ENCODE measurements at places on chromosomes 3 and 15. TPM values are rescaled to one million over a fixed set of nuclear protein-coding genes. Genes with fewer than 3 reads are reported as not detected.

GRCh38 chr15:65027593-65027992 is 1.8 kb downstream of the MTFMT start:
- no peak for DNase-seq

- DNase-seq, result no peak
Measured at GRCh38 chr3:43865887-43866528, 175.3 kb downstream of the ABHD5 start.

DNA sequence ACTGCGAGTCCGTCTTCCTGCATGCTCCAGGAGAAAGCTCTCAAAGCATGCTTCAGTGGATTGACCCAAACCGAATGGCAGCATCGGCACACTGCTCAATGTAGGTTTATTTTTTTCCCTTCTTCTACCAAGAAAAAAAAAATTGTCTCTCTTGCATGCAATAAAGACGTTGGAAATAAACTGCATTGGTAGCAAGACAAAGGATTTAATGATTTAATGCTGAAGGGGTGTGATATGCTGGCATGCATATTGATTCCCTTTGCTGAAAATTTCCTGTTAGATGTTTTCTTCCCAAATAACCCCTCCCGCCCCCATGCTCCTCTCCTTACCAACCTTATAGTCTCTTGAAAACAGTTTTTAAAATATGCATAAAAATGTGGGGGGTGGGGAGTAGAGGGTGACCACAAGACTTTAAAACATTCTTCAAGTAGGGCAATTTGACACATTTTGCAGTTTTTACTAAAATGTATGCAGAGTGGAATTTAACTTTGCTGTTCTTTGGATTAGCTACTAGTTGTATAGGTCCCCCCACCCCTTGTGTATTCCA is 799 bp downstream of the RARB start:
- no peak for DNase-seq

DNA sequence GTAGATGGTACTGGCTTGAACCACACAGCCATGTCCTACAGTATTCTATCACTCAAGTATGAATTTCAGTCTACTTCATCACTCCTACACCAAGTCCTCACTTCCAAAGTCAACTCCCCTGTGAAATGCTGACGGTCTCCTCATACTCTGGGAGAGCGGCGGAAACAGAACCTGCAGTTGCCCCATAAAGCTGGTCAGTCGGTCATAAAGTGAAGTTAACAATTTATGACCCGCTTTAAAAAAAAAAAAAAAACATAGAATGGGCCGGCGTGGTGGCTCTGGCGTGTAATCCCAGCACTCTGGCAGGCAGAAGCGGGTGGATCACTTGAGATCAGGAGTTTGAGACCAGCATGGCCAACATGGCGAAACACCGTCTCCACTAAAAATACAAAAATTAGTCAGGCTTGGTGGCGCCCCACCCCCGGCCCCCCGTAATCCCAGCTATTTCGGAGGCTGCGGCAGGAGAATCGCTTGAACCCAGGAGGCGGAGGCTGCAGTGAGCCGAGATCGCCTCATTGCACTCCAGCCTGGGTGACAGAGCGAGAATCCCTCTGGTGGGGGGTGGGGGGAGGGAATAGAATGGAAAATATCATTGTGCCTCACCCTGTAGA is 2.1 kb downstream of the TRANK1 start:
- no peak for DNase-seq

DNA sequence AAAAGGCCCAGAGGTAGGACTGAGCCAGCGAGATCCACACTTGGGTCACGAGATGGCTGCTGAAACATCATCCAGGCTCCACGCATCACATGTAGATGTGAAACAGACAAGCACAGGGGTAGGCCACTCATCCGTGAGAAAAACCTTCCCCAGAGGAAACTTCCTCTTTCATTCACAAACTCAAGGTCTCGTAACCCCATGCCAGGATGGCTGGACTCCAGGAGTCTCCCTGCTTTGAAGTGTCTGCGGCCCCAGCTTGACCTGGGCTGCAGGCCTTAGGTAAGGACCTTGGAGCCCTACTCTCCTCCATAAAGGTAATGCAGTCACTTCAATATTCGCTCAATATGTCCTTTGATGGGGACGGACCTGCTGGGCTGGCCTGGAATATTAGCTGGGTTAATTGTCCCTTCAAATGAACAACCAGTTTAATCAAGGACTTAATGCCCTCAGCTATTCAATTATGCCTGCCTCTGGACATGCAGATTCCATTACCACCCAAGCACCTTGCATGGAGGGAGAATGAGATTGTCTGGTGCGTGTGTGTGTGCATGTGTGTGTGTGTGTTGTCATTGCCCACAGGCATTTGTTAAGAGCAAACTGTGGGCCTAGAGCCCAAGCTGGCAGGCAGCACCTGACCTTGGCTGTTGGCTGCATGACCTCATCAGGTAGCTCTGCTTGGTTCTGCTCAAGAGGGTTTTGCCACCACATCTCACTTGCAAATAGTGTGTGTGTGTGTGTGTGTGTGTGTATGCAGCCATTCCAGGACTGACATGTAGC is 186.9 kb upstream of the TLE3 start:
- peak; percentile 48 for DNase-seq

GRCh38 chr3:187104342-187104741 is 35.0 kb downstream of the RPL39L start:
- no peak for DNase-seq

Gene FETUB
- polyA plus RNA-seq, result 0.05 TPM

Gene DZIP1L
- 6.4 TPM for polyA plus RNA-seq

Gene GUCA1C
- not detected for polyA plus RNA-seq

Measured in SK-N-SH (cell line).